ENCODE measurements at places on chromosomes 4 and X.

GRCh38 chr4:152591396-152591795, 55.5 kb upstream of the FBXW7 start:
- DNase-seq = no peak

- DNase-seq = no peak
These were observed 18.3 kb downstream of the MAGED2 start for GRCh38 chrX:54825716-54826438.

GRCh38 chrX:103845165-103845653, 13.2 kb upstream of the RAB9B start:
- no peak for DNase-seq

DNA sequence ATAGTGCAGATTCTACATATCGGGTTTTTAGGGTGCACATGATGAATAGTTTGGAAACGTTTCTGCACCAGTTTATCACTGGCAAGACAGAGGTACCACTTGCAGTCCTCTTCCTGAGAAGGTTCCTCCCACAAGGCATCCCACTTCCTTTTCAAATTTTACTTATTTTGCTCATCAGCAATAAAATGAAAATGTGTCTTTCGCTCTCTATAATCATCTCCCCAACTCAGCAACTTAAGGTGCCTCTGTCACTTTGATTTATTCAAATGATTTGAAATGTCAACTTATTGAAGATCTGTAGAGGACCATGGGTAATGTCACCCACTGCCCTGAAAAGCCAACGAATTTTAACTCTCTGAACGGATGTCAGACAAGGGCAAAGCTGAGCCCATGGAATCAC, 53.2 kb downstream of the VGLL1 start:
- no peak for DNase-seq

DNA sequence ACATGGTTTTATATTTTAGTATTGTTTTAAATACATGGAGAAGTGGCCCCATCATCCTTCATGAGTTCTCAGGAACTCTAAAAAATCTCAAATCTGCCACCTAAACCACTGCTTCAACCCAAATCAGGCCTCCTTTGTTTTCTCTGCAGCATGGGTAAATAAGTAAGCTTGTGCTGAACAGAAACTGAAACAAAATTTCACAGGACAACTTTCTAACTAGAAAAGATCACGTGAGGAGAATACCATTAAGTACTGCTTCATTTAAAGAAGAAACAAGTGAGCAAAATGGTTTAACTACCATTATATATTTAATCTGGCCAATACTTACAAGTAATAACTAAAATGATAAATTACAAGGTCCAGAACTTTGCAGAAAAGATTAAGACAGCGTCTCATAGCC, 2.5 kb downstream of the ARAP2 start:
- DNase-seq = no peak

DNA sequence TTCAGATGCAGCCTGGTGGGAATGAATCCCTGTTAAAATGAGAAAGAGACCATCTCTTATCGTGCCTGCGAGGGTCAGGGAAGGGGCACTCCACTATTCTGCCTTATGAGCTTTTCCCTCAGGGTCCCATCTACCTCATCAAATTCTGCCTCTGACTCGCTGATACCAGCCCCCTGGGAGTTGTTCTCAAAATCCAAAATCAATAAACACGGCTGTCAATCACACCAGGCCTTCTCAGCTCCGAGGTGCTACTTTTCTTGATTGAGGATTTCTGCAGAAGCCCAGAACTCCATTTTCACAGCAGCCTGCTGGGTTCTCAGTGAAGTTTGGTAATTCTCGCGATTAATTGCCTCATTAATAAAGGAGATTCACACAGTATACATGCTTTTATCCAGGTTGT, 312.6 kb downstream of the STIM2 start:
- no peak for DNase-seq

DNA sequence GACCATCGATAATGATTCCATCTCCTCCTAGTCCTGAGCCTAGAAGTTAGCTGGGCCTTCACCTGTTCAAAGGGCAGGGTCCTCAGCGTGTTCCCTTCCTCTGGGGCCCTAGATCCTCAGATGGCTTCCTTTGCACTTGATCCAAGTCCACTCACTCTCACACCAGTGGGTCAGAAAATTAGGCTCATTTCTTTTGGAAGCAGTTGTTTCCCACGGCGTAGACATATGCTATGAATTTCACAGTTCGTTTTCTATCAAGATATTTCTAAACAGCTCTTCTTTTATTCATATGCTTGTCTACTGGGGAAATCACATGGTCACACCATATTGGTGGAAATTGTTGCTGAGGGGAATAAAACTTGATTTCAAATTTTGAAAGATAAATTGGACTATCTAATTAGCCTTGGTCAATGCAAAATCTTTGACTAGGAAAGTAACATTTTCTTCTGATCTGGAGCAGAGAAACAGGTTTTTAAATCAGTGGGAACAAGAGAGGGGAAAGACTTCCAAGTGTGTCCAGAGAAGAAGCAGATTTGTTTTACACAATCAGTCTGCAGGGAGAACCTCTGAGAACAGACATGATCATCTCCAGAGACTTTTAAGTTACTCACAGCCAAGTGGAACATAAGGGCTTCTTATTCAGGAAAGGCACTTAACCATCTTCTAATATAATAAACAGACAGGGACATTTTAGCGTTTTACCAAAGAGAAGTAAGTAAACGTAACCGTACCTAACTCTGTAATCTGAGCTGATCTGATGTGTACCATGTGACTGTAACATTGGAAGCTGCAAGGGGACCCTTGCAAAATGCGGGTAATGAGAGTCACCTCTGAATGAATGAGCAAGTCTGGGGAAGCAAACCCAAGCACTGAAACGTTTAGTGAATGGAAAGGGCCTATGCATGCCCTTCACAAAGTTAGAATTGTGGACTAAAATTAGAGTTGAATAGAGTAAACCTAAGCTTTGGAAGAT, 455.7 kb upstream of the FAT1 start:
- DNase-seq = no peak

DNA sequence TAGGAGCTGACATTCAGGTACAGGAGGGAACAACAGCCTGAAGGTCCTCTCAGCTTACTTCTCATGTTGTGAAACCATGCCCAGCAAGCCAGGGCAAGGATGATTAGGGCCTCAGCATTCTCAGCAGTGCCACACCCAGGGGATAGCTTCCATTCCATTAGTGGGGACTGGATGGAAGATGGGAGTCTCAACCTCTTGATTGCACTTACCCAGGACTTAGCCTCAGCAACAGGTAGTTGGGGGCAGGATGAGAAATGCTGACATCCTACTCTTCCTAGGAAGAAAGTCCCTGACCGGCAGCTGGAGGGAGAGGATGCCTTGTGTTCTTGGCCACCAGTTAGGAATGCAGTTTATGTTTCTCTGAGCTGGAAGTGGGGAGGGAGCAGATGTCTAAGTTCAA, 8.8 kb upstream of the BEX3 start:
- no peak for DNase-seq

GRCh38 chr4:114386637-114387233, 211.9 kb upstream of the UGT8 start:
- DNase-seq = no peak

- DNase-seq = no peak
These were observed 212.6 kb downstream of the SPOCK3 start for GRCh38 chr4:167021545-167022155.

DNA sequence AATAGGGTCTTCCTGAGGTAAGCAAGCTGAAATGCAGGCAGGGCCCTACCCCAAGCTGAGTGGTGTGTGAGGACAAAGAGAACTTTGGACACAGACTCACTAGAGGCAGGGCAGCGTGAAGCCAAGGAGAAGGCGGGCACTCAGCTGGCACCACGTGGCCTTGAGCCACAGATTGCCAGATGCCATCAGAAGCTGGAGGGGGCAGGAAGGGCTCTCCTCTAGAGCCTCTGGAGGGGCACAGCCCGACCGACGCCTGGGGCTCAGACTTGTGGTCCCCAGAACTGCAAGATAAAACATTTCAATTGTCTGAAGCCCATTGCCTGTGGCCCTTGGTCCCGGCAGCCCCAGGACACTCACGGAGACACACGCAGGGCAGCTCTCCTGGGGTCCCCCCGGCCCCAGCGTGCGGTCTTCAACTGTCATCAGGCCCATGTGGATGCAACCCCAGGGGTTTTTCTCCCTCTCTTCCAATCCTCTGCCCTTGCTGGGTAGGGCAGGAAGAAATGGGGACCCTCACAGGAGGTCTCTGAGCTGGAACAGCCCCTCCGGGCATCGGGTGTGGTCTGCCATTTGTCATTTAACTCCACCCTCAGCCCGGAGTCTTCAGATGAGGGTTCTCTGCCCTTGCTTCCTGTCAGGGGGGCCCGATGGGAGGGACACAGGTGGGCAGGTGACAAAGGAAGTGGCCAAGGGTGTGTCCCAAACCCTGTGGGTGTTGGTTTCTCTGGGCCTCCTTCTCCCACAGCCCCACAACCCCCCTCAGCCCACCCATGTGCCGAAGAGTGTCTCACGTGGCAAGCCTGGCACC, 22.2 kb downstream of the HMX1 start:
- DNase-seq = no peak

- no peak for DNase-seq
These were observed 60.5 kb downstream of the FGFBP1 start for GRCh38 chr4:15878011-15878410.

GRCh38 chr4:169582706-169583105, 29.7 kb downstream of the NEK1 start:
- no peak for DNase-seq

GRCh38 chr4:106690487-106690886, 321.9 kb upstream of the GIMD1 start:
- DNase-seq = no peak

- peak; percentile 63 for DNase-seq
These were observed at the start of gene PARM1 for GRCh38 chr4:74932832-74933561. TSS of gene PARM1 (plus strand) at chr4:74933116. CDS start at chr4:74933328, 212 bp downstream.

DNA sequence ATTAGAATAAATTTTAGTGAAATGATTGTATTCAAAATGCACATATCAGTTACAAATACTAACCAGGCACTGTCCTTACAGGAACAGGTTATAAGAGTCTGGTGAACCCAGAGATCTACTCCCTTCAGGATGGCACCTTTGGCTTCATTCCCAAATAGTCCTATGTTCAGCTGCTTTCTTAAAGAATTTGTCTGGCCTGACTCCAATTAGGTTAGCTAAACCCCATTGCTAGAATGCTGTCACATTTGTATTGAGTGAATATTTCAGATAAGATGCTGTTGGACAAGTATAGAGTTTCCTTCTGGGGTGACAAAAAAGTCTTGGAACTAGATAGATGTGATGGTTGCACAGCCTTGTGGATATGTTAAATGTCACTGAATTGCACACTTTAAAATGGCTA, 69.4 kb downstream of the EFHC2 start:
- no peak for DNase-seq

GRCh38 chr4:8534129-8534528, 46.1 kb upstream of the GPR78 start:
- no peak for DNase-seq

- no peak for DNase-seq
These were observed 84.3 kb downstream of the MGST2 start for GRCh38 chr4:139749835-139750498.

DNA sequence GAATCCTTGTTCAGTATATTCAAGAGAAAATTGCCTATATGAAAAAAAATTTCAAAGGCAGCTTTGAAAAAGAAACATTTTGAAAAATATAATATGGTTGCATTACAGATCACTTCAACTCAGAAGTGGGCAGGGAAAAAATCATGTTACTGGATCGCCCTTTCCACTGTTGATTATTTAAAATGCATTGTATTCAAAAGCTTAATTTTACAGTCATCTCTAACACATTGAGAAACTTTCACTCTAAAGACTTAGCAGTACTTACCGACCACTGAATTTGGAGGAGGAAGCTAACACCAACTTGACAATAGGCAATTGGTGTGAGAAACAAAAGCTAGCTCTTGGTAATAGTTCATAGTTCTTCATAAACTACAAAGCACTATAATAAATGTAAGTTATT, 101.9 kb downstream of the CEP135 start:
- DNase-seq = no peak

GRCh38 chr4:38154681-38155588, 194.7 kb downstream of the PTTG2 start:
- DNase-seq = no peak

DNA sequence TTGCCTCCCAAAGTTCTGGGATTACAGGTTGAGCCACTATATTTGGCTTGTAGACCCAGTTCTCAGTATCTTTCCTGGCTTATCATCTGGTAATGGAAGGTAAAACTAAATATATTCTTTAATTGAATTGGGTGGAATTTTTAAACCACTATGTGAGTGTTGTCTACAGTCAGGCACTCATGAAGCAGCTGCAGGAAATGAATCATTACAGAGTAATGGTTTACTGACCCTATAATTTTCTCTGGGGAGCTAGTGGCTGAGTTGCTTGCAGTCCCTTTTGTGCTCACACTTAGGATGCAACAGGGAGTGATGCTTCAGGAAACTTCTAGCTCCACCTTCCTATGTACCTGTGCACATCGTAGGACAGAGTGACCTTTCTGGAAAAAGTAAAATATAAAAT, 4.1 kb upstream of the UGT2B7 start:
- DNase-seq = no peak

DNA sequence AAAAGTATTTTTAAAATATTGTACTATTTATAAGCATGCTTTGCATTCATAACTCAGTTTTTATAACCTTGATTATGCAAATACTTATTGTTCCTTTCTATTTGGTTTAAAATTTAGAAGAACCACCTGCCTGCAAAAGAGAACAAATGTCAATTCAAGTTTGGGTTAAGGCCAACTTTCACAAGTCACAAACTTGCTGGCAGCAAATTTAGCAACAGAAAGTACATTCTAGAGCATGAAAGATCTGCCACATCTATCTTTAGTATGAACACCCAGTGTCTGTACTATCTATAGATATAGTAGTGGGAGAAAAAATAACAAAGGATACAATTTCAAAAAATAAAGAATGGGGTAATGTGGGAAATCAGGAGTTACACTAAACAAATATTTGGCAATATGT, 1014.2 kb downstream of the C4orf33 start:
- no peak for DNase-seq

DNA sequence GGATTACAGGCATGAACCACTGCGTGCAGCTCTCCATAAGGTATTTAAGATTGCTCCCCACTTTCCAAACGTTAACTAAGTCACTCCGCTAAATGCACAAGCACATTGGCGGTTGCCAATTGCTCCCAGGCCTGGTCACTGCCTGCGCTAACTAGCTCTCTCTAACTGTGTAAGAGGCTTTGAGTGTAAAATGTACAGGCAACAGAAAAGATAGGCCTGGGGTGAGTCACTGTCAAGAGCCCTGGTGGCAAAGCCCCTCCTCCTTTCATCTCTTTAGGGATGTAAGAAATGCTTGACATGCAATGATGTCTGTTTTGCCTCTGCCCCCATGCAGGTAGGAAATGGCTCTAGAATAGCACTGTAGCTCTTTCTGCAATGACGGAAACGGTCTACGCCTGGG, 329.7 kb upstream of the GATB start:
- DNase-seq = no peak

Measured in thoracic aorta (tissue), 2 donors.